ENCODE measurements at places on chromosomes 6 and 20. TPM values are rescaled to one million over a fixed set of nuclear protein-coding genes. Genes with fewer than 3 reads are reported as not detected.

DNA sequence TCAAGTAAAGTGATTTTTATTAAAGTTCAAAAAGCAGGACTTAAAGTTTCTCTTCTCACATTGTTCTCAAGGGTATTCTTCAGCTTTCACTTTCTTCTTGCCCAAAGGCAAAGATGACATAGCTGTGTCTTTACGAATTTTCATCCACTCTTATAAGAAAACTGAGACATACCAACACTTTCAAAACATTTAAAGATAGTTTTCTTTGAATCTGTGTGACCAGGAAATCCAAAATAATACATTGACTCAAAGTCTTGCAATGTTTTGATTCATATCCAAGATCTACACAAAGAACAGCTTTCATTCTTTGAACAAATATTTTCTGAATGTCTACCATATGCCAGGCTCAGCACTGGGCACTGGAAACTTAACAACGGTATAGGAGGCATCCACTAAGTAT lies 117.9 kb downstream of the SIM1 start:
- no peak for DNase-seq

The CDH4 gene
- polyA plus RNA-seq, result 3.6 TPM

DNA sequence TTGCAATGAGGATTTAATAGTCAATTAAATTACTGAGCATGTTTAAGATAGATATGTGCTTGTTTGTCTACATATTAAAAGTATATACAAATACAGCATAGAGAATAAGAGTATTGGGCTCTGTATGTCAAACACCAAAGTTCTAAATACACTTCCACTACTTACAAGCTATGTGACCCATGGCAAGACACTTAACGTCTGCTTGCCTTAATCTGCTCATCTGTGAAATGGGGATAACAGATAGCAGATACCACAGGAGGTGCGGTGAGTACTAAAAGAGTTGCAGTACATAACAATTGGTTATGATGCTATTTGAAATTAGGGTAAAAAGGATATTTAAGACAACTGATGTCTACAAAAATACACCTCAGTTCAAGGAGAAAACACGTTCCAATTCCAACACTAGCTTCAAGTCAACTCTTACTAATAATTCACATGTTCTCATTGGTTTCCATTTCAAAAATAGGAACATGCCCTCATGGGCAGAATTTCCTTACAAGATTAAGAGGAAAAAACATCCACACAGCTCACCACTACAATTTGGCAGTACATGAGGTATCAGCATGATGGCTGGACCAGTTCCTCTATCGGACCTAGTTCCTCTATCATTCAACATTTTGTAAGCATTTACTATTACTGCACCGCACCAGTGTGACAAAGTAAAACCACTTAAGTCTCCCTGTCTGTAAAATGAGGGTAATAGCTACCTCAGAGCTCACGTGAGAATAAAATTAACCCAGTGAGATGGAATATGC lies 101.1 kb downstream of the SMLR1 start:
- DNase-seq, result no peak

The COL20A1 gene
- 0.50 TPM for polyA plus RNA-seq

GRCh38 chr6:83169511-83169910 lies 23.6 kb downstream of the PGM3 start:
- no peak for DNase-seq

DNA sequence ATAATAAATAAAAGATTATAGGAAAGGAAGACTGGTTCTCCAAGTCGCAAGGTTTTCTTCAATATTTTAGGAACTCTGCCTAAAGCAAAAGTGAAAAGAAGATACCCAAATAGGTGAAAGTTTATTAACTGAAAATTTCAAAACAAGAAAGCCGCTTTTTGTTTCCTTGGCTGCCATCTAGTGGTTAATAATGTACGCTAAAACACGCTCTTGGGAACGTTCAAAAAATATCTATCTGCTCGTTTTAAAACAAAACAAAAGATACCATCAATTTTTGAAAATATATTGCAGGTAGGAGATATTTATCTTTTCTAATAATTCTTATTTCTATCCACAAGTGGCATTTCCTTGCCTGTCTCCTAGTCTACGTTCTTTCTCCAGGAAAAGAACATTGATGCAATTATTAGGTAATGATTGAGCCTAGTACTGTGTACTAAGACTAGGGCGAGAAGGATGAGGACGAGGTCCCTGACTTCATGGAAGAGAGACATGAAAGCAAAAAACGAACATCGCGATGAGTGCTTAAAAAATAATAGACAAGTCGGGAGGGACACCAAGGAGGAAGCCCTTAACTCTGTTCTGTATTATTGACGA lies 97.2 kb downstream of the SPTLC3 start:
- no peak for DNase-seq

DNA sequence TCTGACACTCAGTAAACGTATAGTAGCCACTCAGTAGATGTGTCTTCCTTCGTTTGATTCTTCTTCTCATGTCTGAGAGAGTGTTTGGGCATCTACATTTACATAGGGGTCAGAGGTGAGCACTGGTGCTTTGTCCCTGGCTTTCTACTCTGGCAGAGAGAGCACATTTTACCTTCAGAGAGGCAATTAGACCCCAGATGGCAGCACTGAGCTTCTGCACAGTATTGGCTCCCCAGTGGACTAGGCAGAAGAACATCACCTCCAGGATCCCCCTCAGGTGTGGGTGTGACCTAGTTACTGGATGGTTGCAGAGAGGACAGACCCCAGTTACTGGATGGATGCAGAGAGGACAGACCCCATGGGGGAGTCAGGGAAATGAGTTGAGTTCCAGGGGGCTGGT lies 327.2 kb downstream of the DHX35 start:
- no peak for DNase-seq

The PRR18 gene
- polyA plus RNA-seq, result 0.52 TPM

The TCF21 gene
- polyA plus RNA-seq, result 169 TPM

The OR12D3 gene
- not detected for polyA plus RNA-seq

The NKX2-4 gene
- not detected for polyA plus RNA-seq

The ENPP5 gene
- 12.0 TPM for polyA plus RNA-seq

The SRXN1 gene
- 6.4 TPM for polyA plus RNA-seq

DNA sequence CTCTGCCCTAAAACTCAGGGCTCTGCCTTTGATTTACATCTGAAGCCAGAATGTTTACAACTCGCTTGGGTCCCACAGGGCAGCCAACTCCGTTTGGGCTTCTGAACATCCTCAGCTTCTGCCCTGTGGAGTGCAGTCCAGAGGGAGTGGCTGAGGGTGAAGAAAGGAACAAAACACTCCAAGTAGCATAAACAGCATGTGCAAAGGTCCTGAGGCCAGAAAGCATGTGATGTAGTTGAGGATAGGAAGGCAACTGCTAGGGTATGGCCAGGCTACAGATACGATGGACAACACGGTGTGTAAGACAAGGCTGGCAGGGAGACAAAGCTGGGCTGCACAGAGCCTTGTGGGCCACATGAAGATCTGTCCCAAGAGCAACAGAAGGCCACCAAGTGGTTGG lies 12.5 kb downstream of the JAG1 start:
- DNase-seq, result no peak

Data from right lung (tissue), 10 donors.